ENCODE measurements at places on chromosomes 16 and 17.

GRCh38 chr16:11797957-11798299, 870 bp upstream of the ZC3H7A start:
- DNase-seq, result no peak

DNA sequence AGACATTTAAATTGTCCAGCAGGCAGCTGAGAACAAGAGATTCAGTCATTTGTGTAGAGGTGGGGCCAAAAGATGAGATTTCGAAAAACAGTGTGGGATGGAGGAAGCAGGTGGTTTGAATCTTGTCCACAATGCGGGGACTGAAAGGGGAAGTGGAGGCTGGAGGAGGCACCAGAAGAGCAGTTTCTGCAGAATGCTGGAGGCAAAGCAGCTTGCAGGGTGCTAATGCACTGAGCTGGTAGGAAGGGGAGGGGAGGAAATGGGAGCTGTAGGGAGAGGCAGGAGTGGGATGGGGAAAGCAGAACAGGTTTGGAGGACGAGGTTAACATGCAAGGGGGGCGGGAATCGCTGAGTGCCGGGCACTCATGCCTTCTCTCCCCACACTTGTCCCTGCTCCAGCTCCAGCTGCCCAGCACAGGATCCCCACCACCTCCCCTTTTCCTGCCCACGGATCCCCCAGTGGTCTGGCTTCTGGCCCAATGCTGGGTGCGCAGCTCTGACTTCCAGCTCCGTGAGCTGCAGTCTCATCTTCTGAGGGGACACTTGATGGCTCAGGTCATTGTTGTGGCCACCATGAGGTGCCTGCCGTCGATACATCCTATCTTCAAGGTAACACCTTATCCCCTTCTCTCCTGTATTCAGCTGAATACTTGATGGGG, 9.4 kb downstream of the C17orf100 start:
- no peak for DNase-seq

GRCh38 chr16:81522108-81522701, 77.6 kb downstream of the CMIP start:
- DNase-seq, result no peak

- DNase-seq, result no peak
These were observed 20.1 kb upstream of the APRT start for GRCh38 chr16:88831838-88832237.

- DNase-seq, result no peak
These were observed 14.3 kb downstream of the SGCA start for GRCh38 chr17:50180111-50180510.

- DNase-seq, result no peak
These were observed 46.1 kb downstream of the CHD9 start for GRCh38 chr16:53100889-53101288.

- DNase-seq, result no peak
These were observed 40.2 kb upstream of the PLCG2 start for GRCh38 chr16:81738783-81739496.

- DNase-seq, result no peak
These were observed 12.3 kb downstream of the KRT9 start for GRCh38 chr17:41559548-41559947.

DNA sequence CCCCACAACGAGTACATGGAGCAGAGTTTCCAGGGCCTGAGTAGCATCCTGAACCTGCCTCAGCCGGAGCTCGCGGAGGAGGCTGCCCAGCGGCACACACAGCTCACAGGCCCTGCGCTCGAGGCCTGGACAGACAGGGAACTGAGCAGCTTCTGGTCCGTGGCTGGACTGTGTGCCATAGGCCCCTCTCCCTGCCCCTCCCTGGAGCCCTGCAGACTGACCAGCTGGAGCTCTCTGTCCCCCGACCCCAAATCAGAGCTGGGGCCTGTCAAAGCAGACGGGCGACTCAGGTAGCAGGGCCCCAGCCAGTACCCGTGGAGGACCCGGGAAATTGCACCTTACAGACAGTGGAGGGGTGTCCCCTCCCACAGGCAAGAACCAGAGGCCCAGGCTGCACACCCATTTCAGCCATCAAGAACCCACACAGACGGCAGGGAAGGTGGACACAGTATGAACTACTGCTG, 13.0 kb downstream of the MRPL27 start:
- no peak for DNase-seq

DNA sequence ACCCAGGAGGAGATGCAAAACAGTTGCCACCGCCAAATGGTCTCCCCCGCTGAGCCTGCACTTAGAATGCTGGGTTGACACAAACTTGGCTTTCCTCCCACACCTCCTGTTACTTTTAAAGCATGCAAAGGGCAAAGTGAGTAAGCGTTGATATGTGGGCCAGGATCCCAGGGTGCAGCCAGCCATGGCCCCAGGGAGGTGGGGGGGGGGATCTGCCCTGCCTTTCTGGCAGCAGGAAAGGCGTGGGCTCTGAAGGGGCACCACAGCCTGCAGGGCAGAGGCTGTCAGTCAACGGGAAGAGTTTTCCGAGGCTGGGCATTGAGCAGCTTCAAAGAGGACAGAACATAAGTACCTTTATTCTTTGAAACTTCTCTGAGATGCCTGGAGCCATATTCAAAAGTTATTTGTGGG, 142.3 kb downstream of the ABCC12 start:
- no peak for DNase-seq

GRCh38 chr17:27623614-27624013, 7.4 kb upstream of the LGALS9 start:
- no peak for DNase-seq

- peak; percentile 46 for DNase-seq
These were observed 338.5 kb downstream of the PMP22 start for GRCh38 chr17:14926526-14927122.

- no peak for DNase-seq
These were observed 665.9 kb upstream of the SALL1 start for GRCh38 chr16:51816929-51817328.

GRCh38 chr16:89452241-89452640, 38.1 kb downstream of the ANKRD11 start:
- no peak for DNase-seq

Measured in glutamatergic neuron (in vitro differentiated cells).